Activated CD4-positive, alpha-beta memory T cell treated with anti-CD3 and anti-CD28 coated beads, Interleukin-2, amount 10 ng/mL, durations not matched to agents 7 days and 5 days (primary cell): ENCODE measurements at places on chromosomes 3 and 15. TPM values are rescaled to one million over a fixed set of nuclear protein-coding genes. Genes with fewer than 3 reads are reported as not detected.

GRCh38 chr3:155197786-155198185, 95.7 kb downstream of the STRIT1 start:
- no peak overlapping the region for H3K27ac ChIP-seq
- no peak overlapping the region for H3K4me3 ChIP-seq
- no peaks in the 10 kb centered on the region for H3K27me3 ChIP-seq
- no peaks in the 10 kb centered on the region for H3K36me3 ChIP-seq
- no peak for DNase-seq
- no peaks in the 10 kb centered on the region for H3K4me1 ChIP-seq

DNA sequence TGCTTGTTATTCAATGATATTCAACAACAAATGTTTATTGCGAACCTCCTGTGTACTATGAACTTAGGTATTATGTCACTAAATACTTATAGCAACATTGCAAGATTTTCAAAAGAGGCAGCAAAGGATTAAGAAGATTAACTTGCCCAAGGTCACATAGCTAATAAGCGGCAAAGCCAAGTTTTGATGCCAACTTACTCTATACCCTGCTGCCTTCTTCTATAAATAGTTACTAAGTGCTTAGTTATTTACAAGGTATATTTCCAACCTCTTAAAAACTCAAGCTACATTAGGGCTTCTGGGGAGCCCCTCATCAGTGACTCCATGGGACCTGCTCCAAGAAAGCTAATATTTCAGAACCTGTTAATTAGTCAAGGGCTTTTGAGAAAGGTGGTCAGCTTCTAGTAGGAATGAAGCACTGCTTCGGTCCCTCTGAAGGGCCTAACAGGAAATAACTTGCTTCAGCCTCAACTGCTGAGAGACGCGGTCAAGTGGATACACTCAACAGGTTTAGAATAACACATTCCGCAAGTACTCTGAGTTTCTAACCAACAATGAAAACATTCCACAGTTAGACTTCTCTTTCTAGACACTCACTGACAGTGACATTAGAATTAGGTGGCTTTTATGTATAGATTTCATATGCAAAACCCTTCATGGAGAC, 125.5 kb downstream of the DGKG start:
- H3K4me3 ChIP-seq, result no peak overlapping the region
- no peak overlapping the region for H3K27ac ChIP-seq
- H3K4me1 ChIP-seq, result peaks cover 10% of the 10 kb centered on the region
- peaks cover 10% of the 10 kb centered on the region for H3K27me3 ChIP-seq

GRCh38 chr3:135176881-135177280, 381.8 kb downstream of the EPHB1 start:
- no peaks in the 10 kb centered on the region for H3K4me1 ChIP-seq
- no peaks in the 10 kb centered on the region for H3K27me3 ChIP-seq
- no peaks in the 10 kb centered on the region for H3K36me3 ChIP-seq
- DNase-seq, result no peak
- H3K4me3 ChIP-seq, result no peak overlapping the region

GRCh38 chr3:45381168-45381852, 7.1 kb upstream of the LARS2 start:
- H3K4me1 ChIP-seq, result peaks cover 16% of the 10 kb centered on the region
- H3K27me3 ChIP-seq, result peaks cover 32% of the 10 kb centered on the region
- DNase-seq, result no peak
- no peaks in the 10 kb centered on the region for H3K36me3 ChIP-seq
- no peak overlapping the region for H3K4me3 ChIP-seq

DNA sequence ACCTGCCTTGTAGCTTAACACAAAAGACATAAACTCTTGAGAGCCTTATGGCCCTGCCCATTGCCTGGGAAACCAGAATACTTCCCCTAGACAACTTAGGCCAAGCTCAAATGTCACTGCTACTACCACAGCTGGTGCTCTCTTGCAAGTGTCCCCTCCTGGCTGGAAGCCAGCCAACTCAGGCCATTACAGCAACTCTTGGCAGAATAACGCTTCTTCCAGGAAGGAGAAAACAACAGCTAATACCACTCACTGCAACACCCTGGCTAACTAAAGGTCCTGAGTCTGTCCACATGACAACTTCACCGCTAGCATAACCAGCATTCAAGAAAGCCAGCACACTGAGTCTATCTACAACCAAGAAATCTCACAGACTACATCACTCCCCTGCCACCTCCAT, 5.1 kb upstream of the B4GALT4 start:
- H3K27ac ChIP-seq, result no peak overlapping the region
- peaks cover 9% of the 10 kb centered on the region for H3K27me3 ChIP-seq
- H3K4me3 ChIP-seq, result no peak overlapping the region

- H3K36me3 ChIP-seq, result no peaks in the 10 kb centered on the region
- H3K4me1 ChIP-seq, result no peaks in the 10 kb centered on the region
- no peak overlapping the region for H3K27ac ChIP-seq
- H3K4me3 ChIP-seq, result no peak overlapping the region
Measured at GRCh38 chr15:33823119-33823518, 145.2 kb upstream of the CHRM5 start.

- peaks cover 6% of the 10 kb centered on the region for H3K4me1 ChIP-seq
- no peaks in the 10 kb centered on the region for H3K36me3 ChIP-seq
- no peak overlapping the region for H3K4me3 ChIP-seq
- peaks cover 9% of the 10 kb centered on the region for H3K27me3 ChIP-seq
- no peak overlapping the region for H3K27ac ChIP-seq
Measured at GRCh38 chr3:24689353-24689752, 194.7 kb upstream of the THRB start.

GRCh38 chr3:107956991-107957900, 133.6 kb downstream of the CD47 start:
- H3K36me3 ChIP-seq, result no peaks in the 10 kb centered on the region
- no peak for DNase-seq
- H3K4me3 ChIP-seq, result no peak overlapping the region

GRCh38 chr3:23619705-23620637, 185.8 kb upstream of the UBE2E1 start:
- H3K27ac ChIP-seq, result no peak overlapping the region
- H3K27me3 ChIP-seq, result no peaks in the 10 kb centered on the region
- H3K4me3 ChIP-seq, result no peak overlapping the region
- H3K36me3 ChIP-seq, result no peaks in the 10 kb centered on the region

- no peak overlapping the region for H3K4me3 ChIP-seq
- H3K36me3 ChIP-seq, result no peaks in the 10 kb centered on the region
- no peak for DNase-seq
- no peak overlapping the region for H3K27ac ChIP-seq
- H3K4me1 ChIP-seq, result no peaks in the 10 kb centered on the region
- peaks cover 10% of the 10 kb centered on the region for H3K27me3 ChIP-seq
Measured at GRCh38 chr3:155702745-155703591, 41.9 kb downstream of the PLCH1 start.

GOLGA6D gene
- not detected for total RNA-seq

GOLGA6L4 gene
- total RNA-seq, result 1.7 TPM

CTXN2 gene
- not detected for total RNA-seq
